ENCODE measurements at places on chromosomes 7 and 10.

- DNase-seq = no peak
These were observed 32.6 kb upstream of the HSPB1 start for GRCh38 chr7:76269895-76270294.

GRCh38 chr7:144006692-144007042 is 6.5 kb downstream of the OR6B1 start:
- DNase-seq = no peak

DNA sequence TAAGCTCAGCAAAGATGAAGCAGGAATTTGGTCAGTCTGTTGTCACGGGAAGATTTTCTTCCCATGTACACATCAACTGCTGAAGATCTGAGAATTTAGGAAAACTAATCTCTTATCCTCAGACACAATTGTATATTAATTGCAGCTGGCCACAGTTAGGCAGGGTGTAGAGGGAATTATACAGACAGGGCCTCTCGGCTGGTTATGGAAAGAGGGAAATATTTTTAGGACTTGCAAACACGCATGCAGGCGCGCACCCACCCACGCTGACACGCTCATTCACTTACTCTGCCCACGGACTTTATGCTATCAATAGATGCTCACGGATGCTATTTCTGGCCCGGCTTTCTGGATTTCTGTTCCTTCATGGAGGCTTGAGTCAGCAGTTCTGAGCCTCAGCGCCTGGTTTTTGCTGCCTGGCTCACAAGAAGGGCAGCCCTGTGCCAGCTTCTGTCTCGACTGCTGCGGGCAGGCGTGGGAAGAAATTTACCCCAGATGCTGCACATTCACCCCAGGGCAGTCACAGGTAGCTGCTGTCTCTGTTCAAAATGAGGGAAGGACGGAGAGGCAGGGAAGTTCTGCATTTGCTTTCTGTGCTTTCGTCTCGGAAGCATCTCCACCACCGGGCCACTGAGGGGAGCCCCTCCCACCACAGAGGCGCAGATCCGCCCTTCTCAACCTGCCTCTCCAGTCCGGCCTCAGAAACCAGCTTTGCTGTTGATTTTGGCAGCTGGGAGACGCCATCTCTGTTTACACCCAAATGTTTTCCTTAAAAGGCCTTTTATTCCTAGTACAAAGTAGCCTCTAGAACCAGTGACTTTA is 116.3 kb upstream of the BTBD16 start:
- no peak for DNase-seq

- no peak for DNase-seq
These were observed 105.2 kb downstream of the VWC2 start for GRCh38 chr7:49878627-49879026.

- DNase-seq = no peak
These were observed 121.6 kb upstream of the TBX20 start for GRCh38 chr7:35375516-35375915.

DNA sequence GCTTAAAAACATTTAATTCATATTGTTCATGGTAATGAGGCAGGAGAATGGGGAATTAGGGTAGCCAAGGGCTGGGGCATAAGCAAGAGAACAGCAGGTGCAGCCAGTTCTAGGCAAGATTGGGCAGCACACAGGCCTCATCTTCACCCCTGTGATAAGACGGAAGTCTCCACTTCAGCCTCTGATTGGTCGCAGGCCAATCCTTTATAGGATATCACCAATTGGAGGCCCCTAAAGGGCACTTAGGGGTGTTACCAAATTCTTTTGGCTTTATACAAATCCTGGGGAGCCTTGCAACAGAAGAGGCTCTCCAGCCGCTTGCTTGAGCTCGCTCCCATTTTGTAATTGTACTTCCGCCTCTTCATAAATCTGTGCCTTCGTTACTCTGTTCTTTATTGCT is 231.1 kb downstream of the REEP3 start:
- no peak for DNase-seq

DNA sequence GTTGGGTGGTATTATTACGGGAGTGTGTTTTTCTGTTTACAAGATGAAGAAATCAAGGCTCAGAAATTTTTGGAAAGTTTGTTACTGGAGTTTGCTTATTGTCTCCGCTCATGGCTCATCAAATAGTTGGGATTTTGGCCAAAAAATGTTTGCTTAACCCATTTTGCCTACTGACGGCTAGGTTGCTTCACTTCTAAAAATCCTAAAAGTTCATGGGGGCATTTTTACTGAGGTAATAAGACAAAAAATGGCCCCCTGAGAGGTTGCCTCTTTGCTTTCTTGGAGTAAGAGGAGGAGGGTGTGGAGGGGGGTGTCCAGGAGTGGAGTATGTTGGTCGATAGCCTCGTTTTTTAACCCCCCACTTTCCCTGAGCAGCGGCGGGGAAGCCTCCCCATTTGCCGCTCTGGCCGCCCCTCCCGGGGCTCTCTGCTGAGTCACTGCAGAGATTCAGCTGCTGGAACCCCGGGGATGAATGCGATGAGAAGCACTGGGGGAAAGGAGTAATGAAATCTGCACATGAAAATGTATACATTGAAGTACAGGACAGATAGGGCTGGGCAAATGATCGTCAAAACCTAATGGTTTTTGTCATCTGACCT is 1.5 kb downstream of the MEST start:
- DNase-seq = no peak

DNA sequence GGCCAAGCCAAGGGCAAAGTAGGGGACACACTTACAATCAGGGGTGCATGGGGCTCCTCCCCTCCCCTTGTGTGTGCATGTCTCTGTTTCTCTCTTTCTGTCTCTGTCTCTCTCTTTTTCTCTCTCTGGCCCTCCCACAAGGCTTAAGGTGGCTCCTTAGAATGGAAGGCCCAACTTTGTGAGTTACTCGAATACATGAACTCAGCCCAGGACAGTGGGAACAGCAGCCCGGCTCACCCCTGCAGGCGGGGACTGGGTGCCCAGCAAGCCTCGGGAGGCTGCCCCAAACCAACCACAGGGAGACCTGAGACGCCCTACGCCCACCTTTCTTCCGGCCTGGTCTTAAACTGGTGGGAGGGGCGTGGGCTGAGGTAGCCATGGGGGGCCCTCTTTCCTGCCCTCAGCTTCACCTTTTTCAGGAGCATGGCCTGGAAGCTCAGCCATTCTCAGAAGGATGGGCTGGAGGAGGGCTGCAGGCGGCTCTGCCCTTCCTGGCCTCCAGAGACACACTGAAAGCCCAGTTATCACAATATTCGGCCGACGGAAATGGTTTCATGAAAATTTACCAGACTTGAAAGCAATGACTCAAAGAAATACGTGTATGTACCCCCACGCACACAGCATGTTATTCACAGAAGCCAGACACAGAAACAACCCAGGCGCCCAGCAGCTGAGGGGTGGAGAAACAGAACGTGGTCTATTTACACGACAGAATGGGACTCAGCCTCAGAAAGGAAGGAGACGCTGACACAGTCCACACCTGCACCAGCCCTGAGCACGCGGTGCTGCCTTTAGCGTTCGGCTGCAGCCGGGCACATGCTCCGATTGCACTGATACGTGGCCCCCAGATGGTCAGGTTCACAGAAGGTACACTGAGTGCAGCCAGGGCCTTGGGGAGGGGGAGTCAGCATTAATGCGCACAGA is 229.5 kb downstream of the PTPRN2 start:
- no peak for DNase-seq

DNA sequence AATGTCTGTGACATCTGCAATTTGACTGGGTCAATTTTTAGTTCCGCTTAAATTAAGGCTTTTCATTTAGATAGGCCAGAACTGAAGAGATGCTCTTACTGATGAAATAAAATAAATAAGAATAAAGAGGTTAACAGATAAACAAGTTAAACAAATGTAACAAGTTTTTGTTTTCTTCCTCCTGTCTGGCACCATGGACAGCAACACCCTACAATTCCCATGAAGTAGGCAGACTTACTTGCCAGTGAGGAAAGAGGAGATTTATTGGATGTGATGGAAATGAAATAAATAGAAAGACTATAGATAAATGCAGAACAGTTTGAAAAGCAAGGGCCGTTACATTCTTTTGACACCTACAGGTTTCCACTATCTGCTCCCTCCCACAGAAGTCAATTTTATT is 118.5 kb downstream of the AMPH start:
- DNase-seq = no peak

GRCh38 chr10:60189861-60190475 is 199.7 kb downstream of the ANK3 start:
- DNase-seq = no peak

- DNase-seq = no peak
These were observed 2.8 kb downstream of the FOXK1 start for GRCh38 chr7:4684846-4685245.

- DNase-seq = no peak
These were observed 28.5 kb upstream of the NKX6-2 start for GRCh38 chr10:132814469-132814856.

DNA sequence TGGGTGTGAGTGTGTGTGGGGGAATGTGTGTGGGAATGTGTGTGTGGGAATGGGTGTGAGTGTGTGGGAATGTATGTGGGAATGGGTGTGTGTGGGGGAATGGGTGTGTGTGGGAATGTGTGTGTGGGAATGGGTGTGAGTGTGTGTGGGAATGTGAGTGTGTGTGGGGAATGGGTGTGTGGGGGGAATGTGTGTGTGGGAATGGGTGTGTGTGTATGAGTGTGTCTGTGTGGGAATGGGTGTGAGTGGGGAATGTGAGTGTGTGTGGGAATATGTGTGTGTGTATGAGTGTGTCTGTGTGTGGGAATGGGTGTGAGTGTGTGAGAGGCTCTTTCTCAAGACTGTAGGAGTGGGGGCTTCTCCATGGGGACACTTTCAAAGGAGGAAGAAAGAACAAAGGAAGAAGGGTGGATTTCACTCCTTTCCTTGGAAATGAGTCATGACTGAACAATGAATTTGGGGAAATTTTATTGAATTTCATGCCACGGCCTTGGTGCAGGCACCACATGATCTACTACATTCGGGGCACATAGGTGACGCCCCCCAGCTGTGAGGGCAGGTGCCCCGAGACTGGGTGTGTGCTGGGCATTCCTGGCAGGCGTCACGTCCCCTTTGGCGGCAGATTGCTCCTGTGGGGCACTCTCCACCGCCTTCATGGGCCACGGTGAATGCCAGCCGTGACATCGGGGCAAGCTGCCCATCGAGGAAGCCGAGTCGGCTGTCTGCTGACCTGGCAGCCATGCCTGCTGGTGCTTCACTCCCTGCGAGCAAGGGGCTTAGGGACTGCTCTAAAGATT is 88.8 kb upstream of the INSIG1 start:
- DNase-seq = no peak

DNA sequence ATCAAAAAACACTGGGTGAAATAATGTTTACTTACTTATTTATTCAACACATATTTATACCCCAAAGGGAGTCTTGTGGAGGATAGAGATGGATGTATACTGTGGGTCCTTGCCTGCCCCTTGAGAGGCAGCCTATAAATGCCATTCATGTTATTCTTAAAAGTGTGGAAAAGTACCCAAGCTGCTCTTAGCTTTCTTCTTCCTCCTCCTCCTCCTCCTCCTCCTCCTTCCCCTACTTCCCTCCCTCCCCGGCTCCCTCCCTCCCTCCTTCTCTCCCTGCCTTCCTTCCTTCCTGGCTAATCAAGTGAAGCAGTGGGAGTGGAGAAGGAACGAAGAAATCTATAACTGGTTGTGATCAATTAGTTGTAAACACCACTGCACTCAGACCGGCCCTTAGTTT is 21.2 kb upstream of the IGF2BP3 start:
- DNase-seq = no peak

- no peak for DNase-seq
These were observed 35.3 kb upstream of the MYL10 start for GRCh38 chr7:101664436-101664835.

DNA sequence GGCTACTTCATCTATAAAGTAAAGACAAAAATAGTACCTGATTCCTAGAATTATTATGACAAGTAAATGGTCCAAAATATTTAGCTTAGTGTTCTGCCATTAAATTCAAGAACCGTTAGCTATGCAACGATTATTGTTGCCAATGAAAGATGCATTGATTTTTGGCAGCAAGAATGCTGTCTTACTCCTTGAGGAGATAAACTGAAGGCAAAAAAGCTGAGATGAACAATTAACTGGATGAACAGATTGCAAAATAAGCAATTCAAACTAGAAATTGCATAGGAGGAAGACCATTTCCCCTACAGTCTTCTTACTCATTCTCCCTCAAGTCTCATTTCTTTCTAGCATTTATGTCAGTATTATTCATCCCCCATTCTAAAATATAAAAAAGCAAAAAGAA is 484.5 kb downstream of the PLXDC2 start:
- DNase-seq = no peak

DNA sequence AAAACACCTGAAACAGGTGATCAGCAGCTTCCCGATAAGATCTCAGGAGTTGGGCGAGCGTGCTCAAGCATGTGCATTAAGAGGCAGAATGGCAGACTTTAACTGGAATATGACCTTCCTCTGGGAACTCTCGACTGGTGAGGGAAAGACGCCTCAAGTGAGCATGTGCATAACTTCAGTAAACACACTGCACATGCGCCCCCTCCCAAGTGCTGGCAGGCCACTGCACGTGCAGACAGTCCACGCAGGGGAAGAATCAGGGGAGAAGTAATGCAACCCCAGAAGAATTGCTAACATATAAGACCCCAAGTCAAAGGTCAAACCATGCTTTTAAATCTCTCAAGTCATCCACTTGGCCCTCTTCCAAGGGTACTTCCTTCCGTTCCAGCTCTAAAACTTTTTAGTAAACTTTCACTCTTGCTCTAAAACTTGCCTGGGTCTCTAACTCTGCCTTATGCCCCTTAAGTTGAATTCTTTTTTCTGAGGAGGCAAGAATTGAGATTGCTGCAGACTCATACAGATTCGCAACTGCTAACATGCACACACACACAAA is 541.0 kb downstream of the TNS3 start:
- no peak for DNase-seq

- DNase-seq = no peak
These were observed 73.5 kb upstream of the PRR15 start for GRCh38 chr7:29490094-29490607.

DNA sequence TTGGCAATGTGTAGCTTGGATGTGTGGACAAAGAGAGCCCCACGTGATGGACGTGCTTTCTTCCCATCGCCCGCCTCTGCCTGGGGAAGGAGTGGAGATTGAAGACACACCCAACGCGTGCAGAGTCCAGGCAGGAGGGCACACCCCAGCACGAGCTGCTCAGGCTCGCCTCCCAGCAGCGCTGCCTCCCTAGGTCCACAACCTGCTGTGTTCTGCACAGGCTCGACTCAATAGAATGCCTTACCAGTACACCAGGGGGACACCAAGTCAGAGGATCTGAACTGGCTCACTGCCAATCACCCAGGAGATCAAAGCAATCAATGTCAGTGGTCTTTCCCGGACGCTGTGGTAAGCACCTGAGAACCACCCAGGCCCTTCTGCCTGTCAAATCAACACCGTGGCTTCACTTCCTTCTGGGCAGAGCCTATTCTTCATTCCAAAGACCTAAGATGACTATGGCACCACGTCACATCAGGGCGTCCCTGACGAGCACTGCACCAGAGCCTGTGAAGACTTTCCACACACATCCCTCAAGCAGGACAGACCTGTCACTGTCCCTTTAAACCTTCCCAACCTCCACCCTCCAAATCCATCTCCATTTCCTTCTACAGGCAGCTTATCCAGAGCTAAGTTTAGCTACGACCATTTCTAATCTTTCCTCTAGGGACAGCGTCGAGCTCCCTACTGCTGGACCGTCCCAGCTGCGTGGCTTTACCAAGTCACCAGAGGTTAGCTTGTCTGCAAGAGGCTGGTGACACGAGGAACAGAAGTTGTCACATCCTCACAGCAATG is 72.3 kb downstream of the AMZ1 start:
- DNase-seq = no peak

Measured in stimulated activated CD8-positive, alpha-beta memory T cell treated with anti-CD3 and anti-CD28 coated beads, Interleukin-2, amount 100 ng/mL, for 1 hour (primary cell).